NCI-H446 (cell line): ENCODE measurements at places on chromosomes 1 and 21.

DNA sequence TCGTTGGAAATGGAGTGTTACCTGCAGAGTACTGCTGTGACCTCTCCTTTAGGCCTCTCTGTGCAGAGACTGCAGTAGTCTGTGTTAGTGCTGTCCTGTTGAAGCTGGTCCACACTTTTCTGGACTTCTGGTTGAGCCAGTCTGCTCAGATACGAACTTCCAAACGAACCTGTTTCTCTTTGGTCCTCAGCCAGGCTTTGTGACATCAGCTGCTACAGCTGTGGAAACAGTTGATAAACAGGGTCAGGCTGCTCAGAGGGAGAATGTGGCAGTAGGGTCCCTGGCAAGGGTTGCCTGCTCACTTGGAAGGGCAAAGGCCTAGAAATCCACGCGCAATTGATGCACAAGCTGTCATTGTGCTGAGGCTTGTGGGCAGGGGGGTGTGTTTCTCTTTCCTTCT is 98.8 kb downstream of the NOS1AP start:
- DNase-seq, result no peak

DNA sequence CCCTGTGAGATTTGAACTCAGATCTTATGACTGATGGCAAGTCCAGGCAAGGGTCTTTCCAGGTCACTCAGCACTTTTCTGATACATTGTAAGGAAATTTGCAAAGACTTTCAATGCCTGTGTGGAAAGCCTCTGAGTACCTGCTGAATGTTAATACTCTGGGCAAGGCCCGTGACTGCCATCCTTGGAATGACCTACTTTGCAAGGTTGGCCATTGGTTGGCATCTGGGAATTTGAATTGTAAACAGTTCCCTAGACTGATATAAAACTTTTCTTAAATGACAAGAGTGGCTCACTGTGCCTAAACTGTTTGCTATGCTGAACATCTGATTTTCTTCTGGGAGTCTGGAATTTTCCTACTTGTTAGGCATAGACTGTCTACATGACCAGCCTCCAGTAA is 57.1 kb downstream of the CD2 start:
- no peak for DNase-seq

DNA sequence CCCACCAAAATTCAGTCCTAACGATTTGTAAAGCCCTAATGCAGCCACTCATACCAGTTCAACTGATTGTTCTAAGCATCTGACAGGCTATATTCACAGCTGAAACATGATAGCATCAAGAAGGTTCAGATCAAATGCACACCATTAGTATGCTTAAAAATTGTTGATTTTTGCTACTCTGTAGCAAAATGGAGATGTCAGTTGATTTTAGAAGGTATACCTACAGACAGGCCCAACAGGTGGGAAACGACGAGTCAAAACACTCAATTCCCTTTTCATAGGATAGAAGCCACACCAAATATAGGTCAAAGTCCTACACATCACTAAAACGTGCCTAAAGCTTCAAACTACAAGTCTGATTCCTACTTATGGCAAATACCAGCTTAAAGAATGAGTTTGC is 6.7 kb downstream of the SFPQ start:
- no peak for DNase-seq

DNA sequence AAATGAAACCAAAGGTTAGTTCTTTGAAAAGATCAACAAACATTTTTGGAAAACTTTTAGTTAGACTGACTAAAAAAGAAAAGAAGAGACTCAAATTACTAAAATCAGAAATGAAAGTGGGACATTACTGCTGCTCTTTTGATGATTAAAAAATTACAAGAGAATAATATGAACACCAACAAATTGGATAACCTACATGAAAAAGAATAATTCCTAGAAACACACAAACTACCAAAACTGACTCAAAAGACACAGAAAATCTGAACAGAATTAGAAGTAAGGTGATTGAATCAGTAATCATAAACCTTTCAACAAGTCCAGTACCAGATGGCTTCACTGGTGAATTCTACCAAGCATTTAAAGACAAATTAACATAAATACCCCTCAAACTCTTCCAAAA is 5.6 kb downstream of the KIFAP3 start:
- DNase-seq, result no peak

- DNase-seq, result no peak
Measured at GRCh38 chr1:90558126-90558525, 159.0 kb downstream of the BARHL2 start.

GRCh38 chr1:163596541-163597258 is 274.9 kb downstream of the NUF2 start:
- DNase-seq, result no peak

GRCh38 chr1:57013522-57013921 is 47.7 kb upstream of the C8B start:
- no peak for DNase-seq

DNA sequence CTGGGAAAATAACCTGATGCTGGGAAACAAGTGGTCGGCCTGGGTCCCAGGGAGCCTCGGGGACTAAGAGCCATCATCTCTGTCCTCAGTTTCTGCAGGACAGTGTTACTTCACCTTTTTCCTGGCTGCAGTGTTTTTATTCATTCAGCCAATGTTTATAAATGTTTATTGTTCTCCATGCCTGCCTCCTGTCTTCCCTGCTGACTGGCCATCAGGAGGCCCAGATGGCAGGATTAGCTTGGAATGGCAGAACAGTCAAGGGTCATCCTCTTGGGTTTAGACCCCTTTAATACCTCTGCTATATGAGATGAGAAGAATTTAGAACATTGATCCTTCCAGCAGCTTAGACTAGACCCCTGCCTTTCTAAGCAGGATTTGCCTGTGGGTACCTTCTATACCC is 13.3 kb downstream of the MAPKAPK2 start:
- no peak for DNase-seq

DNA sequence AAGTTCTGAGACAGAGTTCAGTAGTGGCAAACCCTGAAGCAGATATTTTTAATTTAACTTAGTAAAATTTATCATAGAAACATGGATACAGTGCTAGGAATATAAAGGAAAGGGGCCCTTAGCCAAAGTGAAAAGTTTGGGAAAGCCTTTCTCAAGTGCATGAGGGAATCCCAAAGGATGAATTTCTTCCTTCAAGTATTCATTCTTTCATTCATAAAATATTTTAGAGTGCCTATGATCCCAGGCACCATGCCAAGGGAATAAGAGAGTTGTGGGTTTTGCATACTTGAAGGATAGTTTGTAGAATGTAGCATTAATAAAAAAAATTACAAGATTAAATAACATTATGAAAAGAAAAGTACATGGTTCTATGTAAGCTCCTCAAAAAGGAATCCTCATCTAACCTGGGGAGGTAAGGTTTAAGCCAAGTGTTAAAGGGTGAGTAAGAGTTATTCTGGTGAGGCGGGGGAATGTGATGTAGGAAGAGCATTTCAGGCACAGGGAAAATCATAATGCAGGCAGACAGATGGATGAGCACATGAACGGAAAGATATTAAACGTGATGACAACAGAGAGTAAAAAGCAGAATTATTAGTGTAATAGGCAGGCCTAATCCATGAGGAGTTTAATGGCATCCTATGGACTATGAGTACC is 40.4 kb upstream of the NTNG1 start:
- peak; percentile 14 for DNase-seq

- no peak for DNase-seq
Measured at GRCh38 chr1:188027613-188028012, 1198.9 kb downstream of the PLA2G4A start.

- no peak for DNase-seq
Measured at GRCh38 chr1:8174807-8175206, 143.1 kb upstream of the SLC45A1 start.

DNA sequence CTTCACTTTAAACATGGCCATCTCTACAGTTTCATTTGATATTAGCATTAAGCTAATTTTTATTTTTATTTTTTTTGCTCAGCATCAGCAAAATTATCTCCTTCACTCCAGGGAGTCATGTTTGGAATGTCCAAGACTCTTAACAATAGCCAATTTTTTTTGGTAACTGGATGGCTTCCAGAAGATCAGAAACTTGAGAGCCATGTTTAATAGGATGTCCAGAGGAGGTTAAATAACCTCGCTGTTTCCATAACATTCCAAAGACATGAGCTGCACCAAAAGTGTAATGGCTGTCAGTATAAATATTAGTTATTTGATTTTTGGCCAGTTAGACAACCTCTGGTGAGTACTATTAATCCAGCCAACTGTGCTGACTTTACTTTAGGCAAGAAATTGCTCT is 80.7 kb downstream of the DNTTIP2 start:
- peak; percentile 45 for DNase-seq

GRCh38 chr1:19769211-19769932 is 30.3 kb downstream of the TMCO4 start:
- no peak for DNase-seq

DNA sequence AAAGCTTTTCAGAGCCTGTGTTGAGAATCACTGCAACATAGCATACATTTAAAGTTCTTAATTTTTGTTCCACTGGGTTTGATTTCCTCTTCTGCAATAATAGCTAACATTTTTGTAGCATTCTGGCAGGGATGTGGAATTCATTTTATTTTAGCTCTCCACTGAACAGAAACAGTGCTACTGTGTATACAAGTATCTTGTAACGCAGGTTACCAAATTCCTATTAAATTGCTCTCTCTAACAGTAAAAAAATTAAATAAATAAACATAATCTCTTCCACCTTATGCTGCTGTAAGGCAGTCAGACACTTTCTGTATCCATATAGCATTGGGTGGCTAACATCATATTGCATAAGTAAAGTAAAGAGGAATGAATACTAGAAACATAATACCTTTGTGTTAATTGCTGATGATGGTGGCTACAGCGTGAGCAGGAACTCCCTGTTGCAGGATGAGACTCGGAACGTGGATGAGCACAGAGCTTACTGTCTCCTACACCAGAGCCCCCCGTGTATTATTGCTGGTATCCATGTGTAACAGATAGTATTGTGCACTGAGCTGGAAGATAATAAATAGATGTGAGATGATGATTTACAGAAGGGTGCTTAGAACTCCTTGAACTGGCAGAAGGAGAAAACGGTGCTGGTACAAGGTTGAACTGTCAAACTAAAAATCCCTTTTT is 276.9 kb upstream of the SNX7 start:
- peak; percentile 56 for DNase-seq

- DNase-seq, result no peak
Measured at GRCh38 chr1:153661111-153661708, 2.7 kb downstream of the SNAPIN start.

DNA sequence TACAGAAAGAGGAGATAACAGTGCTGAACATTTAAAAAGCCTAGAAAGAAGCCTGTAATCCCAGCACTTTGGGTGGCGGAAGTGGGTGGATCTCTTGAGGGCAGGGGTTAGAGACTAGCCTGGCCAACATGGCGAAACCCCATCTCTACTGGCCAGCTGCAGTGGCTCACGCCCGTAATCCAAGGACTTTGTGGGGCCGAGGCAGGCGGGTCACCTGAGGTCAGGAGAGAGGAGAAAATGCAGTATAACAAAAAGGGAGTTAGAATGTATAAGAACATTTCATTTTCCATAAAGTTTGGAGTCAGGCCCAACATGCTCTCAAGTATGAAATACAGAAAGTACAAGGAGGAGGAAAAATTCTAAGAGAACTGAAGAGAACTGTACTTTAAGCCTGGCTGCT is 134.5 kb downstream of the SMYD3 start:
- no peak for DNase-seq

DNA sequence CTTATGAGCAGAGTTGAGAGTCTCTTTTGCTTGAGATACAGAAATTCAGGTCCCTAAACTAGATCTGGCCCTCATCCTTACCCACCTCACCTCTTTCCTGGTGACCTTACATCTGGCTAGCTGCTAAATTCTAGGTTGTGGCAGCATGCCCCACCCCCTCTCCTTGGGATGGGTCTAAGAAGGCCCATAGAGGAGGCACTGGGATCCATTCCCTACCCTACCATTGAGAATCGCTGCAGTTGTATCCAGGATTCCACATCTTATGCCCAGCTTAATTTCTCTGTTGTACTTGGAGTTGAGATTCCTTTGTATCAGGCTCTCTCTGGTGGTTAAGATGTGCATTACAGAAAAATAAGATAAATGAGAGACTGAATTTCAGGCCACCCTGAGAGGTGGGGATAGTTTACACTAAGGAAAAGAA is 9.5 kb upstream of the TMEM39B start:
- DNase-seq, result peak; percentile 43

- DNase-seq, result no peak
Measured at GRCh38 chr1:213231795-213232231, 180.8 kb downstream of the RPS6KC1 start.

DNA sequence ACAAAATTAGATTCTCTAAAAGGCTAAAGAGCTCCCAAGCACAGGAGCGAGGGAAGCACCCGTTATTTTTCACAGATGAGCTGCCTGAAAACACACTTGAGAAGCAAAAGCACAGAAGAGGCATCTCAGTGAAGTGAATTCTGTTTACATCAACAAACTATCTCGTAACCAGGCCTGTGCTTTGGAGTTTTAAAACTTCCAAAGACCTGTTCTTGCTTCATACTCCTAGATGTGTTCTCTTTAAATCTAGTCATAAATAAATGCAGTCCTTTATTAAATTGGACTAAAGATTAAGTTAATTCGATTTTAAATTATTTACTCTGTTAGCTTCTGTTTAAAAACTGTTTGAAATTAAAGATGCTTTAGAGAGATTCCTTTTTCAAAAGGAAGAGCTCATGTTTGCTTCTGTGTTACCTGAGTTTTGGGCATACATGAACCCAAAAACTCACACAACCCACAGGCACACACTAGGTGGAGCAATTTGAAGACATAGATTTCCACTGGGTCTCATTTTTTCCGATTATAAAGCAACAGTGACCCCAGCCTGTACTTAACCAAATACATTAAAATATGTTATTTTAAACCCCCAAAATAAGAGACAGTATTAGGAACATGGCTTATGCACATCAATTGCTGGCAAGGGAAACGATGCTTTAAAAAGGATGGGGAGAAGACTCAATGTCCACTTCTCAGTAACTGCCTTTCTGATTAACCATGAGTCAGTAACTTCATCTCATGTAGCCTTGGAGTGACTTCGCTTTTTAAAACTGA is 648.2 kb downstream of the SMYD3 start:
- no peak for DNase-seq

DNA sequence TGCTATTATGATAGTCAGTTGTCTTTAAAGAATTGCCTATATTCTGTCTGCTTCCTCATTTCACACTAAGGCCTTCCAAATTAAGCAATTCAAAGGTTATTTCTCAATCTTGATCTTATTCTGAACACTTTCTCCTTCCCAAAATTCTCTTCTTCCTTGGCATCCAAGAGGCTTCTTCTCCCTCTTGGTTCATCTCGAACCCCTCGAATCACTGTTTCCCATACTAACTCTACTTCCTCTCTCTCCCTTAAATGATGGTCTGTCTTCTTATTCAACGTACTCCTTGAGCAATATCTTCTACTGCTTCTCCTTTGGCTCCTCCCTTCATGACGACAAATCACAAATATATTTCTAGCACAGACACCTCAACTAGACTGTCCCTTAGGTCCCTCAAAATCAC is 4.5 kb downstream of the COPA start:
- no peak for DNase-seq

DNA sequence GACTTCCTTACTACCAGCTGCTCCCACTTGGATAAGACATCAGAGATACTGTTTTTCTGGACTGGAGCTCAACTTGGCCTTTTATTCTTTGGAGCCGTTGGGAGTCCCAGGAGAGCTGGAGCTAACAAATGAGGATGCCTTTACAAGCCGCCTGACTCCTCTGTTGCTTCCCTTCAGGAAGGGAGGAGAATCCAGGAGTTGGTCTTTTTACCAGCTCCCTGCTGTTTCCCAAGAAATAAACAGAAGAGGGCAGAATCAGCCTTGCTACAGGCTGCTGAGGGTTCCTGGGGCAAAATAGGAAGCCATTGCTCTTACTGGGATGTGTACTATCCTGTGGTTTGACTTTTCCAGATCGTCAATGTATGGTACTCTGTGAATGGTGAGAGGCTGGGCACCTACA is 1.5 kb downstream of the EIF3I start:
- no peak for DNase-seq

- no peak for DNase-seq
Measured at GRCh38 chr1:94702442-94702815, 117.7 kb upstream of the SLC44A3 start.
